Activated T-cell treated with anti-CD3 and anti-CD28 coated beads, Interleukin-2, amount 50 U/mL, for 72 hours (primary cell): ENCODE measurements at places on chromosomes 11 and 22. TPM values are rescaled to one million over a fixed set of nuclear protein-coding genes. Genes with fewer than 3 reads are reported as not detected.

- DNase-seq, result peak; percentile 75
Measured at GRCh38 chr22:45577746-45578523, 75.3 kb downstream of the FBLN1 start.

TESMIN gene
- total RNA-seq, result 10.6 TPM

PKNOX2 gene
- total RNA-seq, result not detected

CATSPERZ gene
- total RNA-seq, result 0.53 TPM

MCAT gene
- 9.7 TPM for total RNA-seq
